Activated CD4-positive, alpha-beta T cell treated with anti-CD3 and anti-CD28 coated beads, Interleukin-2, amount 50 U/mL, for 4 hours (primary cell): ENCODE measurements at places on chromosomes 7 and 10.

- no peak for DNase-seq
Measured at GRCh38 chr10:13100349-13101294, 659 bp downstream of the OPTN start.

- DNase-seq: no peak
Measured at GRCh38 chr10:65891073-65891981, 1034.5 kb upstream of the LRRTM3 start.

GRCh38 chr7:142813226-142813625, 41.6 kb upstream of the EPHB6 start:
- no peak for DNase-seq

DNA sequence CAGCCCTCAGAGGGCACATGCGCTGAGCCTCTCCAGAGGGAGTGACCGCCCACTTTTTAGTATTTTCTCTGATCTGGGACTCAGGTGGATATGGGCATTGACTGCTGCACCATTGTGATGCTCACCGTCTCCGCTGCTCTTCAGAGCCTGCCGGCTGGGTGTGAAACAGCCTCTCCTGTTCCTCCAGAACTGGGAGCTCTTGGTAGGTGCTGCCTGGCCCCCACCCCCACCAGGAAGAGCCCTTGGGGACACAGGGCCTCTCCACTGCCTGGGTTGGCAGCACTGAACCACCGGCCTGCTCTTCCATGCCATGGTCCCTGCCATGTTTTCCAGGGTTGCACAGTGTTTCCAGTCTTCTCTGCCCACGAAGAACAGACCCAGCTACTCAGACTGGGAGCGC, 36.3 kb downstream of the ARHGAP22 start:
- no peak for DNase-seq

DNA sequence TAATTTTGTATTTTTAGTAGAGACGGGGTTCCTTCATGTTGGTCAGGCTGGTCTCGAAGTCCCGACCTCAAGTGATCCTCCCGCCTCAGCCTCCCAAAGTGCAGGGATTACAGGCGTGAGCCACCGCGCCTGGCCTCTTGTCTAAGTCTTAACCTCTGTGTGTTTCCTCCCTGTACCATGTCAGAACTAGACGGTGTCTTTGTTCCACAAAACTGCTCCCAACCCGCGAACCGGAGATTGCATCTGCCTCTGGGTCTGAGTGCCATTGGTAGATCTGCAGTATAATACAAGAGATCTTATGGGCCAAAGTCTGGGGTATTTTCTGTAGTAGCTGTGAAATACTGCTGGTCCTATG, 1.3 kb upstream of the EEF1AKMT2 start:
- no peak for DNase-seq
